ENCODE measurements at places on chromosomes 1 and 21. TPM values are rescaled to one million over a fixed set of nuclear protein-coding genes. Genes with fewer than 3 reads are reported as not detected.

- DNase-seq: no peak
These were observed 119.2 kb upstream of the RAB3GAP2 start for GRCh38 chr1:220391491-220391890.

- peak; percentile 28 for DNase-seq
These were observed 61.5 kb upstream of the WLS start for GRCh38 chr1:68293609-68294366.

DNA sequence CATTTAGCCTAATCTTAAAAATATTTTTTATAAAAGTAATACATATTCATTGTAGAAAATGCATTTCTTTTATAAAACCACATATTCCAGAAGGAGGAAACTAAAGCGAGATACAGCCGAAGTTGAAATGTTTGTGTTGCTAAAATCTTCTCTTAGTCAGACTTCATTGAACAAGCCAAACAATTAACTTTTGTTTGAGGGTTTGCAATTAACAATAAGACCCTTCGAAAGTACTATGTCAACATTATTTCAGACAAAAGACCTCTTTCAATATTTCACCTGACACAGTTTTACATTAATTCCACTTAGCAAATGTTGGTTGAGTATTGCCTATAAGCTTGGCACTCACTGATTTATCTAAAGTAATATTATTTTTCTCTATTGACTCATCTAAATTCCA, 354.0 kb upstream of the ADAMTS5 start:
- DNase-seq: no peak

DNA sequence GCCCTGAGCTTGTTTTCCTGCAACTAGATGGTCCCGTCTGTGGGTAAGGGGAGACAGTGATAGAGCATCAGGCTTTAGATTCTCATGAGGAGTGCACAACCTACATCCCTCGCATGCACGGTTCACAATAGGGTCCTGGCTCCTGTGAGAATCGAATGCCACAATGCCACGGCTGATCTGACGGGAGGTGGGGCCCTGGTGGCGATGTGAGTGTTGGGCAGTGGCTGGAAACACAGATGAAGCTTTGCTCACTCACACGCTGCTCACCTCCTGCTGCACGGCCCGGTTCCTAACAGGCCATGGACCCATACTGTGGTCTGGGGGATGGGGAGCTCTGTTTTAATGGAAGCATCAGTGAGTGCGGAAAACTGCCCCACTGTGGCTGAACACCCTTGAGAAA, 35.8 kb upstream of the TTC34 start:
- no peak for DNase-seq

DNA sequence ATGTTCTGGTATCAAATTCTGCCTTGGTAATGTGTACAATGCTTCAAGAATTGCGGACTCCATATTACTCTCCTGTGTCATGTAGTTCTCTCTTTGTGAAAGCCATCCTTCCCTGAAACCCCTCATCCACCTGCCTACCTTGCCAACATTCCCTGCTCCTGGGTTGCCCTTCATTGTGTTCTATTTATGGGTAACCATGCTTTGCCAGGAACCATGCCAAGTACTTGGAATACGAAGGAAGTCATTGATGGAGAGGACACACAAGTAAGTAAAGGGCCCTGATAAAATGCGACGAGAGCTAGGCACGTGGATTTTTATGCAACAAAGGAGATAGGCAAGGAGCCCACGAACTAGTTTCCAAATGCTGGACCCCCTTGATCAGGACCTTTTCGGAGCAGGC, 300.8 kb downstream of the DISC1 start:
- DNase-seq: no peak

Gene IFI44L
- 105 TPM for total RNA-seq

- DNase-seq: no peak
These were observed 312.1 kb upstream of the VAMP3 start for GRCh38 chr1:7458946-7459345.

DNA sequence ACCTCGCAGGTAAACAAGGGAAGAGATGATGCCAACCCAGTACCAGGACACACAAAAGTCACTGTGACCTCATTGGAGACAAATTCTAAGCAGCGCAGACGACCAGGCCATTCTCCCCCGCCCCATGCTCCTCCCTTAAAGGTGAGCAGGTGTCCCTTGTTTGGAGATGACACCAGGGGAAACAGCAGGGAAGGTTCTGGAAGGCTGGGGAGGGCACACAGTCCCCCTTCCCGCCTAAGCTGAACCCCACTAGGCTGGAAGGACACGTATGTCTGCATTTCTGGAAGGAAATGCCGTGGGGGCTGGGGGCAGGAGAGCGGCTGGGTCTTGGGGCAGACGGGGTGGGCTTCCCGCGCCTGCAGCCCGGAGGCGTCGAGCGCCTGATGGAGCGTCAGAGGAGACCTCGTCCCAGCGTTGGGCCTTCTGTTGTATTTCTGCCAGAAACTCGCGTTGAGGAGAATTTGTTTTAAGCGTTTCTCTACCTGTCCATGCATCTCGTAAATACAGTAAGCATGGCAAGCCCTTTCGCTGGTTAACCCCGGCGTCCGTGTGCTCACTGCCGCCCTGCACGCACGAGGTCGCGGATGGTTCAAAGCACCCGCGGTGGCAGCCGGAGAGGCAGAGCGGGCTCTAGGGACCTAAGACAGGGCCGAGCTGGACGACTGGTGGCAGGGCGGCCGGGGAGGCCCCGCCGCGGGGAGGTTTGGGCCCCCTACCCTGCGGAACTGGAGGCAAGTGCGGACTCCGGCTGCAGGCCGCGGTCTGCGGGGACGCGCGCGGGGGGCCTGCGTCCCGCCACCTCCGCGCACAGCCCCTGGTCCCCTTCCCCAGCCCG, 1.2 kb upstream of the LHX4 start:
- DNase-seq: no peak

GRCh38 chr1:242146652-242147051, 147.8 kb upstream of the MAP1LC3C start:
- DNase-seq: no peak

DNA sequence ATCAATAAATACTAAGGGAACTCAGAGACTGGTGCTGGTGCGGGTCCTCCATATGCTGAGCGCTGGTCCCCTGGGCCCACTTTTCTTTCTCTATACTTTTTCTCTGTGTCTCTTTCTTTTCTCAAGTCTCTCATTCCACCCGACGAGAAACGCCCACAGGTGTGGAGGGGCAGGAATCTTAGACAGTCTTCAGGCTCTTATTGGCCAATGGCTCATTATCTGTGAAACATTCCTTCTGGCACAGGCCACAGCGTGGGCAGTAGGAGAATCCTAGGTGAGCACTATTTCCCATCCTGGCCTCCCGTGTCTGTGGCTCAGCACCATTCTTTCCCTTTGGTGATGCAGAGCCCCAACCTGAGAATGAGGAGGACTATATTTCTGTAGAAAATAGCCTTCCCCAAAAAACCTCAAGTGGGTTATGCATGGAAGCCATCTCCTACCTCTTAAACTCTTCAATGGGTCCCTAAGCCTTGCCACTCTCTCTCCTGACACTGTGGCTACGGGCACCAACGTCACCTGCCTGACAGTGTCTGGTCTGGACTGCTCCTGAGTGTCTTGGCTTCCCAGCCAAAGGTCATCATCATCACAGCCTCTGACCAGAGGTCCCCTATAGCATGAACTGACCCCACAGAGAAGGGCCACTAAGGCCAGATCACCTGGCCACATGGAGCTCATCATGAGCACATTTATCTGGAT, 6.2 kb upstream of the SLAMF1 start:
- DNase-seq: no peak

All from mesothelial cell of epicardium (in vitro differentiated cells).